GM19239 (cell line): ENCODE measurements at places on chromosomes 12 and 14.

- DNase-seq: peak; percentile 56
These were observed 32.6 kb upstream of the HIF1A start for GRCh38 chr14:61662437-61663311.

- no peak for DNase-seq
These were observed 85.1 kb upstream of the DAAM1 start for GRCh38 chr14:59103396-59103795.

- DNase-seq: no peak
These were observed 3.0 kb downstream of the TEDC1 start for GRCh38 chr14:105493921-105494605.

- no peak for DNase-seq
These were observed 54.6 kb downstream of the ACTN1 start for GRCh38 chr14:68924186-68925158.

DNA sequence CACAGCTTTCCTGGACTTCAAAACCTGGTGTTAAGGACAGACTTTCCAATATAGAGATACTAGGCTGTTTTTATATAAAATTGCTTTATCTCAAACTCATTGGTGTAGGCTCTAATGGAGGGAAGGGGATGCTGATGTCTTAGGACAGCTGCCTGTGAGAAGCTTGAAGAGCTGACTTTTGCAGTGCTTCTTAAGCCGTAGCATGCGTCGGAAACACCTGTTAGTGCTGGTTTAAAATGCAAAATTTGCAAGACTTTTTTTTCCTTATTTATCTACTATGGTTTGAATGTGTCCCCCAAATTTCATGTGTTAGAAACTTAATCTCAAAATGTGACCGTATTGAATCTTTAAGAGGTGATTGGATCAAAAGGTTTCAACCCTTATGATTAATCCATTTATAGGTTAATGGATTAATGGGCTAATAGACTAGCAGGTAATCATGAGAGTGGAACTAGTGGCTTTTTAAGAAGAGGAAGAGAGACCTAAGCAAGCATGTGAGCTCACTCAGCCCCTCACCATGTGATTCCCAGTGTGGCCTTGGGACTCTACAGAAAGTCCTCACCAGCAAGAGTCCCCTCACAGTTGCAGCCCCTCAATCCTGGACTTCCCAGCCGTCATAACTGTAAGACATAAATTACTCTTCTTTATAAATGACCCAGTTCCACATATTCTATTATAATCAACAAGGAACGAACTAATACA, 60.9 kb upstream of the FUT8 start:
- DNase-seq: no peak

DNA sequence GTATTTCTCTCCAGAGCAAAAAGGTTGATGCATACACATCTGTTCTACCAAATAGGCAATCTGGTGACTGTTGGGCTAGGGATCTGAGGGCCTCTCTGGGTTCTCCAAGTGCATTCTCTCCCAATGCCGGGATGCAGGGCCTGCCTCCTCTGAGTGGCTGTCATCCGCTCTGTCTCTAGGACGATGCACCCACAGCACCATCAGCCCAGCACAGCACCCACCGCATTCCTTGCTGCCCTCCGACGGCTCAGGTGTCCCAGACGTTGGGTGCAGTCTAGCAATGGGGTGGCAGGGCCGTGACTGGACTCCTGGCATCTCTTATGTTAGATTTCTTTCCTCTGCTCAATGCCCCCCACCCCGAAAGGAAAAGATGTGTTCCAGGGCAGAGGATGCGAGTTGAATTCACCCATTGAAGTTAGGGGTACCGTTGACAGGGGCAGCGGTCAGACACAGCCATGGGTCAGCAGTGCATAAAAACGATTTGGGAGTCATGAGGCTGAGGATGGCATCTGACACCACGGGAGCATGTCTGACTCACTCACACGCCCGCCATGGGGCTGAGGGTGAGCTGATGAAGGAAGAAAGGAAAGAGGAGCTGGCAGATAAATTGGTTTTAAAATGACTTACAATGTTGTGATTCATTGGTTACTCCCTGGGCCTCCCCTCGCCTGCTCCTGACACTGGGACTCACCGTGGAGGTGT, 93.2 kb upstream of the C14orf180 start:
- DNase-seq: no peak

DNA sequence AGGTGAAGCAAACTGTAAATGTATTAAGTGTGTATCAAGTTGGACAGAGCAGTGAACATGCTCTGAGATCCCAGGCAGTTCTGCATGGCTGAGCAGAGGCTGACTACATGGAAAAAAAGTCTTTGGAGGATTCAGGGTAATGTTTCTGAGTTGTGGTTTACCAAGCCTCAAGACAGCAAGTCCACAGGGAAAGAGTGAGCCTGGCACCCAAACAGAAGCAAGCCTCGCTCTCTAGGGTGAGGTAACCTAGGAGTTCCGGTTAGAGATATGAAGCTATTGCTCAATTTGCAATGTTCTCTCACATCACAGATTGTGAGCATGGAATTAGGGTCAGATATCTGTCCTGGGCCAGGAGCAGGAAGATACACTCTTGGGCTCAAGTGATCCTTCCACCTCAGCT, 158.6 kb downstream of the MON2 start:
- DNase-seq: no peak

GRCh38 chr12:112868459-112869041, 38.2 kb upstream of the OAS1 start:
- no peak for DNase-seq

DNA sequence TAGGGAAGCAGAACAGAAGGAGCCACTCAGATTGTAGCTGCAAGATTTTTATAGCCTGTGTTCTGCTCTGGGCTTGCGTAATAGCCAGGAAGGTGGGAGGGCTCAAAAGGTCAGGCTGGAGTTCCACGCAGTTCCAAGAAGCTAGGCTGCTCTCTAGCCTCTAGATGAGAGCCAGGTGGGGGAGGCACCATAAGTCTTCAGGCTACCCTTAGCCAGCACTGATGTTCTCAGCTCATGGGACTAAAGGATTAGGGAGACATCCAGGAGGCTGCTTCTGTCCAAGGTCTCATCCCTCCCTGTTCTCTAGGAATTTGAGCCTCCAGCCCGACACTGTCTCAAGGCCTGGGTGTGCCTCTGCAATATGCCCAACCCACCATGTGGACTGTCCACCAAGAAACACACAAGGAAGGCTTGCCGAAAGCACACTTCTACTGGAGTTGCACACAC, 1.7 kb downstream of the LMBR1L start:
- DNase-seq: no peak

DNA sequence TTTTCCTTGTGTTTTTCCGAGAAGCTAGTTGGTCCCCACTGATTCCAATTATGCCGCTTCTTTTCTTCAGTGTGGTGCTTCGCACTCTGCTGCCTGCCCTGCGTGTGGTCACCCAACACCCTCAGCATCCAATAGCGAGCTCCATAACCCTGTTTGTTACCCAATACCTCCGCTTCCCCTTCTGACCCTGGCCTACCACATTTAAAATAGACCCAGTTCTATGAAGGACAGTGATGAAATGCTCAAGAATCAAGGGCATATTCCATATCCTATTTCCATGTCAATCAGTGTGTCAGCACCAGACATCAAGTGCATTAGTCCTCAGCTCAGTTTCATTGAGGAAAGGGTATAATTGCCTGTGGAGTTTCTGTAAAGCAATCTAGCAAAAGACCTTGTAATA, 9.5 kb downstream of the NDRG2 start:
- no peak for DNase-seq

DNA sequence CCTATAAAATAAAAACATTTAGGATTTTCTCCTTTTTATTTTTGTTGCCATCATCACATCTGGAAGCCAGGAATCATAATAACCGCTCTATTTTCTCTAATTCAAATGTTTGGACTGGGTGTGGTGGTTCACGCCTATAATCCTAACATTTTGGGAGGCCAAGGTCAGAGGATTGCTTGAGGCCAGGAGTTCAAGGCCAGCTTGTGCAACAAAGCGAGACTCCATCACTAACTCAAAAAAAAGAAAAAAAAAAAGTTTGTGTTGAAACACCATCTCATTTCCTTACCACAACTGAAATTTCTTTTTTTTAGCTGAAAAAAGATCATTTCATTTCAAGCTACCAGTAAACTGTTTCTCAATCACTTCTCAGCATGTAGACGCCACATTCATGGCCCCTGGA, 8.8 kb upstream of the BAZ1A start:
- no peak for DNase-seq

GRCh38 chr14:34713681-34714319, 593 bp downstream of the CFL2 start:
- no peak for DNase-seq

- DNase-seq: no peak
These were observed 4.6 kb downstream of the PKP2 start for GRCh38 chr12:32891956-32892355.

GRCh38 chr12:124527861-124528561, 39.4 kb downstream of the NCOR2 start:
- no peak for DNase-seq

DNA sequence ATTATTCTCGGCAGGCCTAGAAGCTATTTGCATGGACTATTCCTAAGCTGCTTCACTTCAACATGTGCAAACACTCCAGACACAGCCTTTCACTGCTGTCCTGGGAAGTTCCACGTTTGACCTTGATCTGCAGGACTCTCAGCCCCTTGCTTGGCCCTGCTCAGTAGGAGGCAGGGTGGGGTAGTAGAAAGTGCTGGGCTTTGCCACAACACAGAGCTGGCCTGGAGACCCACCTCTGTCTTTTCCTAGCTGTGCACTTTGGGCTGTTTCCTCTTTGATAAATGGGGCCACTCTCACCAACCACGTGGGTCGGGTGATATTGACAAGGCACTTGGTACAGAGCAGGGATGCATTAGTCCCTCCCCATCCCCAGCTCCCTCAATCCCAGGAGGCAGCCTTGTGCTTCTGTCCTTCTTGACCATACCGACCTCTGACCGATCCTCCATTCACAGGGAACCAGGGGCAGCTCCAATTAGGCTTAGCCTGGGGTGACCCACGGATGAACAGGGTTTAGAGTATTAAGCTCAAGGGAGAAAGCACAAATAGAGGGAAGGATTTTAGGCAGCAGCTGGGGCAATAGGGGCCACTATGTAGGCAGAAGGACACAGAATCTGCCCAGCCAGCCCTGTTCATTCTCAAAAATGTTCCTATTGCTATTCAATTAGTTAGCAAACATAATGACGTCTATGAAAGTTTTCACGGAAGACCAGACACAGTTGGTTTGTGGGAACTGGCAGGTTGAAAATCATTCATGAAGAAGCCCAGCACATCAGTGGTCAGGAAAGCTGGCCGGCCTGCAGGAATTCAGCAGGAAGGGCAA, 63.3 kb downstream of the SYNE3 start:
- DNase-seq: no peak

GRCh38 chr14:79278286-79278797, 933.0 kb downstream of the DIO2 start:
- no peak for DNase-seq

DNA sequence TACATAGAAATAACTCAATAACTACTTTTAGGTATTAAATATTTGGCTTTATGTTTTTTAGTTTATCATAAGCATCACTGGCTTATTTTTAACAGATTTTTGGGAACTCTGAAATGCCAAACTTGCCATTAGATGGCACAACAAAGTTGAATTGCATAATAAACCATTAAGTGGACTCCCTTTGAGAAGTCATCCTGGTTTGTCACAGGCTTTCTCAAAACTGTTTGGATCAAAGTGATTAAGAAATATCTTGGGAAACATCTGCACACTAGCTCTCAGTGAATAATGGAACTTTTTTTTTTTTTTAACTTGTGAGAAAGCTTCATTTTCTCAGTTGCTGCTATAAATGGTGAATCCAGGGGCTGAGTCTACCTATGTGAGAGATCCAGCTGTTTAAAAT, 4.3 kb downstream of the SLC16A7 start:
- DNase-seq: no peak

GRCh38 chr12:53078425-53079225, 565 bp downstream of the SPRYD3 start:
- DNase-seq: peak; percentile 40

- DNase-seq: no peak
These were observed 8.8 kb downstream of the USP15 start for GRCh38 chr12:62268956-62269355.

DNA sequence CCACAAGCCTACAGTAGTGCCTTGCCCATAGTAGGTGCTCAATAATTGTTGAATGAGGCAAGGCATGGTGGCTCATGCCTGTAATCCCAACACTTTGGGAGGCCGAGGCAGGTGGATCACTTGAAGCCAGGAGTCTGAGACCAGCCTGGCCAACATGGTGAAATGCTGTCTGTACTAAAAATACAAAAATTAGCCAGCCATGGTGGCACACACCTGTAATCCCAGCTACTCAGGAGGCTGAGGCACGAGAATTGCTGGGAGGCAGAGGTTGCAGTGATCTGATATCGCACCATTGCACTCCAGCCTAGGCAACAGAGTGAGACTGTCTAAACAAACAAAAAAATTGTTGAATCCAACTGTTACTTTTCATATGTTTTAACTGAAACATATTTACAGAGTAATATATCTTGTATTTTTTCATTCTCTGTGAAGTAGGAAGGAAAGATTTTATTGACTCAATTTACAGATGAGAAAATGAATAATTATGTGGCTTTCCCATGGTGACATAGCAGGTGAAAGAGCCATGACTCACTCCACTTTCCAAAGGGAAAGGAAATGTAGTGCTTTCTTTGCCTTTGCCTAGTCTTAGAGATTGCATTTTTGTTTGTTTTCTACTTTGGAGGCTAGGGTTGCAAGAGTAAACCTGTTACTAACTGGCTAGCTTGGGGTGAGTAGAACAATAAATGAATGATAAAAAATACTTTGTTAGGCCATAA, 95.4 kb upstream of the SLC38A4 start:
- no peak for DNase-seq

DNA sequence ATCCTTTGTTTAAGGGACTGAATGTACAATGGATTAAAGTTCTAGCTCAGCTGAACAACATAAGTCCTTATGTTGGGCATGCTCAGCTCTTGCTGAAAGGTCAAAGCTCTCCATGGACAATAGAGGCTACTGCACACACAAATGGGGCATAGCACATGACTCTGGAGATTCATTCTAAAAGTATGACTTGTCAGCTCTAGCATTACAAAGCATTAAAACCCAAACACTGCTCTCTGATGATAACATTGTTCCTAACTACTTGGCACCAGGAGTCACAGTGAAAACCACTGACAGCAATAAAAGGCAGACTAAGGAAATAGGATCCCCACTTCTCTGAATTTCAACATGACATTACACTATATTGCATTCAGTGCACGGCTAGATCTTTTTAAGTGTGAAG, 21.9 kb upstream of the FSCB start:
- DNase-seq: no peak
